Common myeloid progenitor, CD34-positive (primary cell): ENCODE measurements at places on chromosomes 2 and 18.

- H3K36me3 ChIP-seq: no peaks in the 10 kb centered on the region
- no peak overlapping the region for H3K4me3 ChIP-seq
- no peak for DNase-seq
- no peak overlapping the region for H3K27ac ChIP-seq
These were observed 156.4 kb downstream of the IKZF2 start for GRCh38 chr2:212994976-212995375.

DNA sequence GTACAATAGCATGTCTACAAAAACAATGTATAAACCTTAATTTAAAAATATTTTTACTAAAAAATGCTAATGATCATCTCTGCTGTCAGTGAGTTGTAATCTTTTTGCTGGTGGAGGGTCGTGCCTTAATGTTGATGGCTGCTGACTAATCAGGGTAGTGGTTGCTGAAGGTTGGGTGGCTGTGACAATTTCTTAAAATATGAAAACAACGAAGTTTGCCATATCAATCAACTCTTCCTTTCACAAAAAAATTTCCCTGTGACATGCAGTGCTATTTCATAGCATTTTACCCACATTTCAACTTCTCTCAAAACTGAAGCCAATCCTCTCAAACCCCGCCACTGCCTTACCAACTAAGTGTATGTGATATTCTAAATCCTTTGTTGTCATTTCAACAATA, 112.4 kb downstream of the OLA1 start:
- no peak for DNase-seq
- no peak overlapping the region for H3K27ac ChIP-seq
- H3K27me3 ChIP-seq: no peaks in the 10 kb centered on the region
- H3K4me3 ChIP-seq: no peak overlapping the region
- no peaks in the 10 kb centered on the region for H3K4me1 ChIP-seq

- H3K27ac ChIP-seq: no peak overlapping the region
- peaks cover 2% of the 10 kb centered on the region for H3K36me3 ChIP-seq
- H3K4me1 ChIP-seq: peaks cover 13% of the 10 kb centered on the region
- peaks cover 6% of the 10 kb centered on the region for H3K27me3 ChIP-seq
These were observed 9.1 kb downstream of the HES6 start for GRCh38 chr2:238230699-238231098.

- no peaks in the 10 kb centered on the region for H3K27me3 ChIP-seq
- H3K36me3 ChIP-seq: no peaks in the 10 kb centered on the region
- DNase-seq: no peak
These were observed 236.8 kb downstream of the CAMKMT start for GRCh38 chr2:44598330-44599119.

GRCh38 chr2:138572318-138572717, 70.7 kb downstream of the SPOPL start:
- no peaks in the 10 kb centered on the region for H3K4me1 ChIP-seq
- no peaks in the 10 kb centered on the region for H3K27me3 ChIP-seq
- no peak for DNase-seq
- peaks cover 21% of the 10 kb centered on the region for H3K36me3 ChIP-seq
- H3K4me3 ChIP-seq: no peak overlapping the region

DNA sequence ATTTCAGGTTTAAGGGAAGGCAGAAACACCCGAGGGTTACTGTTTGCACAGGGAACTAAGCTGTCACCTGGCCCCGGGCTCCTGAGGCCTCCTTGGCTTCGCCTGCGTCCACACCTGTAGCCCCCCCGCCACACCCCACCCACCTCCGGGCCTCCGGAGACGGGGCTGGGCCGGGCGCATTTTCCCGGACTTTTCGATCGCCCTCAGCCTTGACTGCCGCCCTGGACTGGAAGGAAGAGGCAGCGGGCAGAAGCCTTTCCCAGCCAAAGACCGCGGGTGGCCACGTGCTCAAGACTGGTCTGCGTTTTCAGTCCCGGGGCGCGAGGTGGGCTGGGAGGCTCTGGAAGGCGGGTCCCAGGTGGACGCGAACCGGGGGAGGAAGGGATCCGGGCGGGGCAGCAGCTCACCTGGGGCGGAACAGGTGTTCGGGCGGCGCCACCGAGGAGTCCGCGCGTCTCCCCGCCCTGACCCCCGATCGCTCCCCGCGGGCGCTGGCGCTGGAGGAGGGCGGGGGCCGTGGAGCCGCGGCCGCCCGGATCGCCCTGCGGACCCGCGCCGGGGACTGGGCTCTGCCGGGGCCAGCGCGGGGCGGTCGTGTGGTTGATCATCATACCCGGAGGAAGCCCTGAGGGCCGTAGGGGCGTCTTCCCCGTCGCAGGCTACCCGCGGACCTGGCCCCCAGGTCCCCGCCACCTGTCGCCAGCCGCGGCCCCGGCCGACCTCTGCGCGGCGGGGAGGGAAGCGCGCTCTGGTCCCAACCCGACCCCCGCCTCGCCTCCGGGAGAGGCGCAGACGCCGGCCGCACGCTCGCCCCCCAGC, 3.2 kb downstream of the ID2 start:
- H3K4me3 ChIP-seq: peak overlapping the region; percentile 61
- peak; percentile 56 for DNase-seq
- no peak overlapping the region for H3K27ac ChIP-seq
- no peaks in the 10 kb centered on the region for H3K36me3 ChIP-seq
- no peaks in the 10 kb centered on the region for H3K27me3 ChIP-seq
- H3K4me1 ChIP-seq: peaks cover 41% of the 10 kb centered on the region

DNA sequence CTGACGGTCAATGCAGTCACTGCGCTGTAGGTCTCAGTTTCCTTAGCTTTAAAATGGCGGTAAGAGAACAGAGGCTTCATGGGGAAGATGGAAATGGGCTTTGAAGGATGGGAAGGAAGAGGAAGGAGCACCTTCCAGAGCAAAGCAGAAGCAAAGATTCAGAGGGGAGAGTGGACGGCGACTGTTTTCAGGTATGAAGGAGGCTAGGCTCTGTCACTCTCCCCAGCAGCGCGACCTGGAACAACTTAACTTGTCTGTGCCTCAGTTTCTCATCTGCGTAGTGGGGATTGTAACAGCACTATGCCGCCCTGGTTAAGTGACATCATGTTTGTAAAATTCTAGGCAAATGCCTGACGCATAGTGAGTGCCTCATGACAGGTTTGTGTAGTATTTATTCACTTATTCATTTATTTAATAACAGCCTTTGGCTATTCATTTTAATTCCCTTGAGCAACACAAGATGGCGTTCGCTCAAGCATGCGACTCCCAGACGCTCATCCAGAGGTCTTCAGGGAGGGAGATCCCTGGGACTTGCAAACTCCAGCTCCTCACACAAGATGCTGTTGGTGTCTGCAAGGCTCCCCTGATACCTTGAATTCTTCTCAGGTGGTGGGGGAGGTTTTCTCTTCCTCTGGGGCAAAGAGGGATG, 336.3 kb downstream of the DYSF start:
- peaks cover 11% of the 10 kb centered on the region for H3K27me3 ChIP-seq
- no peaks in the 10 kb centered on the region for H3K4me1 ChIP-seq

GRCh38 chr2:8441986-8442385, 239.9 kb upstream of the ID2 start:
- peak; percentile 82 for DNase-seq
- no peak overlapping the region for H3K4me3 ChIP-seq
- H3K27me3 ChIP-seq: no peaks in the 10 kb centered on the region
- no peaks in the 10 kb centered on the region for H3K36me3 ChIP-seq
- peaks cover 19% of the 10 kb centered on the region for H3K4me1 ChIP-seq

GRCh38 chr2:76268902-76269620, 558.3 kb upstream of the GCFC2 start:
- no peaks in the 10 kb centered on the region for H3K36me3 ChIP-seq
- H3K27me3 ChIP-seq: no peaks in the 10 kb centered on the region
- H3K4me3 ChIP-seq: no peak overlapping the region
- no peaks in the 10 kb centered on the region for H3K4me1 ChIP-seq
- no peak overlapping the region for H3K27ac ChIP-seq

GRCh38 chr2:132559921-132560320, 110.1 kb downstream of the LYPD1 start:
- H3K4me3 ChIP-seq: no peak overlapping the region
- no peaks in the 10 kb centered on the region for H3K27me3 ChIP-seq
- no peaks in the 10 kb centered on the region for H3K4me1 ChIP-seq
- H3K27ac ChIP-seq: no peak overlapping the region
- H3K36me3 ChIP-seq: no peaks in the 10 kb centered on the region

GRCh38 chr18:923144-923866, 18.6 kb downstream of the ADCYAP1 start:
- no peaks in the 10 kb centered on the region for H3K36me3 ChIP-seq
- H3K27ac ChIP-seq: no peak overlapping the region
- H3K27me3 ChIP-seq: peaks cover 5% of the 10 kb centered on the region
- DNase-seq: no peak

GRCh38 chr18:48521723-48522122, 17.1 kb upstream of the CTIF start:
- peaks cover 10% of the 10 kb centered on the region for H3K27me3 ChIP-seq
- H3K4me3 ChIP-seq: no peak overlapping the region
- no peak overlapping the region for H3K27ac ChIP-seq
- no peaks in the 10 kb centered on the region for H3K4me1 ChIP-seq

GRCh38 chr2:208269091-208269490, 3.0 kb downstream of the PIKFYVE start:
- peaks cover 39% of the 10 kb centered on the region for H3K4me1 ChIP-seq
- no peak overlapping the region for H3K4me3 ChIP-seq
- peak overlapping the region; percentile 95 for H3K27ac ChIP-seq
- H3K36me3 ChIP-seq: peaks cover 15% of the 10 kb centered on the region

- no peak overlapping the region for H3K27ac ChIP-seq
- H3K4me1 ChIP-seq: no peaks in the 10 kb centered on the region
These were observed 25.9 kb downstream of the SDC1 start for GRCh38 chr2:20198796-20199632.

GRCh38 chr18:43819397-43819796, 542.1 kb upstream of the SYT4 start:
- no peak overlapping the region for H3K27ac ChIP-seq
- no peaks in the 10 kb centered on the region for H3K36me3 ChIP-seq
- H3K4me1 ChIP-seq: no peaks in the 10 kb centered on the region
- H3K27me3 ChIP-seq: no peaks in the 10 kb centered on the region
- DNase-seq: no peak

- H3K27ac ChIP-seq: no peak overlapping the region
- no peak for DNase-seq
- no peaks in the 10 kb centered on the region for H3K36me3 ChIP-seq
- H3K27me3 ChIP-seq: no peaks in the 10 kb centered on the region
These were observed 81.9 kb downstream of the TCF7L1 start for GRCh38 chr2:85215081-85215447.

DNA sequence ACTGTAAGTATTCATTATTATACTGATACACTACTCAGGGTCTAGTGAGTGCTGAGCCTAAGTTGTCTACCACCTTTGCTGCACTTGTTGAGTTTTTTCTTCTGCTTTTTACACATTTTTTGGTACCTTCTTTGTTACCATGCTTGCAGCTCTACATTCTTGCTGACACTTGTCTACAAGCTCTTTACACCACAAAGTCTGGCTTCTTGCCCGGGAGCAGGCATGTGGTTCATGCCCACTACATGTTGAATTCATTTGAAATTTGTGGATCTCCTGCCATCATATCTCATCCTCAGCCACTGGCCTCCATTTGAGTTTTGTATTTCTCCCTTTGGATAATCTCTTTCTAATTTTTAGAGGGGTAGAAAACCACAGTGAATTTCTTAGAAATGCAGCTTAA, 29.9 kb downstream of the IL18R1 start:
- H3K27ac ChIP-seq: no peak overlapping the region
- peaks cover 7% of the 10 kb centered on the region for H3K36me3 ChIP-seq
- H3K4me1 ChIP-seq: no peaks in the 10 kb centered on the region
- DNase-seq: no peak

- no peak overlapping the region for H3K4me3 ChIP-seq
- no peak for DNase-seq
- no peak overlapping the region for H3K27ac ChIP-seq
- H3K27me3 ChIP-seq: no peaks in the 10 kb centered on the region
- no peaks in the 10 kb centered on the region for H3K36me3 ChIP-seq
- H3K4me1 ChIP-seq: no peaks in the 10 kb centered on the region
These were observed 111.6 kb downstream of the SLC4A3 start for GRCh38 chr2:219739066-219739465.

- H3K36me3 ChIP-seq: no peaks in the 10 kb centered on the region
- H3K27ac ChIP-seq: no peak overlapping the region
- H3K27me3 ChIP-seq: no peaks in the 10 kb centered on the region
These were observed 147.0 kb upstream of the PELI1 start for GRCh38 chr2:64291181-64291580.
